NCI-H748 treated with DMSO at 0.1 percent for 48 hours (cell line): ENCODE measurements at places on chromosomes 7 and 10.

DNA sequence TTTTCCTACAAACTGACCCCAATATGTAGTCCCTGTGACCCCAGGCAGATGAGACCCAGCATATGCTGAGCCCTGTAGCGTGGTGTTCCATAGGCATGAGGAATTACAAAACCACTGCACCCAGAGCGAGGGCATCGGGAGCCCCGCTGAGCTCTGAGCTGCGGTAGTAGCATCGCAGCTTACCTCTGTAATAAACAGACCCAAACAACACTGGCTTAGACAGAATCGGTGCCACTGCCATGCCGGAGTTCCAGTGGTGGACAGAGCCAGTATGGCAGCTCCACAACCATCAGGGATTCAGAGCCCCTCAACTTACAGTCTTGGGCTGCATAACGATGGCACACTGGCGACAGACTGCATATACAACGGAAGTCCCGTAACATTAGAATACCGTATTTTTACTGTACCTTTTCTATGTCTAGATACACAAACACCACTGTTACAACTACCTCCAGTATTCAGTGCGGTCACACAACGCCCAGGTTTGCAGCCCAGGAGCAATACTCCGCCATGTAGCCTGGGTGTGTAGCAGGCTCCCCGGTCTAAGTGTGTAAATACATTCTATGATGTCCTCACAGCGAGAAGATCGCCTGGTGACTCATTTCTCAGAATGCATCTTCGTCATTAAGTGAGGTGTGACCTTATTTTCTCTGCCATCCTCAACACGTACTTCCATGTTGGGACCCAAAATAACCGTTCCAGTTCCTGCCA is 68.8 kb downstream of the PROSER2 start:
- DNase-seq, result no peak

- peak; percentile 69 for DNase-seq
These were observed at the start of gene PLEKHA1 for GRCh38 chr10:122374237-122374858. Gene PLEKHA1, plus strand, starts transcription at chr10:122374708. Its CDS starts 18,493 bp downstream, at chr10:122393201.

GRCh38 chr10:17609523-17610079 is 7.6 kb downstream of the HACD1 start:
- no peak for DNase-seq

- DNase-seq, result no peak
These were observed 9.8 kb downstream of the VSIR start for GRCh38 chr10:71763352-71764127.

DNA sequence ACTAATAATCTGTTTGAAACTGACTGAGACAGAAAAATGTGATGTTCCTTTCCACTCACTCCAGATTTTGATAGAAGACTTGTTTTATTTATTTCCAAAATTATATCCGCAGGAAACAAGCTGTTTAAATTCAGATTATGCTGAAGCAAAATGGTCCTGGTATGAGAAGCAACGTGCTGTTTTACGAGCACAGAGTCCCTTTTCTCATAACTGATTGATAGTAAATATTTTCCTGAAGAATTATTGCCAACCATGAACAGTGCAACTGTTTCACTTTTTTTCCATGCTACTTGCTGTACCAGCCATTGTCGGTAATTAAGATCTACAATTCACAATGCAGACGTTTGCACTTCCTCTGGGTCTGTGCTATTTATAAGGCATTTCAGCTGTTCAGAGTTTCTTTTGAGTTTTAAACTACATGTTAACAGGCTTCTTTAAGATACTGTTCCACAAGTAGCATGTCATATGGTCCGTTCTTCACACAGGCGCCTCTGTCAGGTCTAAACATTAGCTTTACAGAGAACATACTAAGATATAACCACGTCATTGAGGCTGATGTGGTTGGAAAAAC is 103.8 kb downstream of the POLL start:
- DNase-seq, result no peak

DNA sequence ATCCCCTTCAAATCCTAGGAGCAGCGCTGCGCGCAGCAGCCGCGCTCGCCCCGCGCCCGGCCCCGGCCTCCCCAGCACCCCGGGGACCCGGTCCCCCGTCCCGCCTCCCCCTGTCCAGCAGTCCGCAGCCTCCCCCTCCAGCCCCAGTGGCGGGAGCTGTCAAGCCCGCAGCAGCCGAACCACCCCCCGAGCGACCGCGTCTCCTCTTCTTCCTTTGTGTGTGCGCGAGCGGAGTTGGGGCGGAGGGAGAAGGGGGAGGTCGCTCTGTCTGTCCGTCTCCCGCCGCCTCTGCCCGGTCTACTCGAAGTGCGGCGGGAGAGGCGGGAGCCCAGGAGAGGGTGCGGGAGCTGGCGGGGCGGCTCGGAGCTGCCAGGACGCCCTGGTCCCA is 375 bp upstream of the CHN2 start:
- no peak for DNase-seq

GRCh38 chr7:90345595-90346335 is 751 bp upstream of the GTPBP10 start:
- no peak for DNase-seq

DNA sequence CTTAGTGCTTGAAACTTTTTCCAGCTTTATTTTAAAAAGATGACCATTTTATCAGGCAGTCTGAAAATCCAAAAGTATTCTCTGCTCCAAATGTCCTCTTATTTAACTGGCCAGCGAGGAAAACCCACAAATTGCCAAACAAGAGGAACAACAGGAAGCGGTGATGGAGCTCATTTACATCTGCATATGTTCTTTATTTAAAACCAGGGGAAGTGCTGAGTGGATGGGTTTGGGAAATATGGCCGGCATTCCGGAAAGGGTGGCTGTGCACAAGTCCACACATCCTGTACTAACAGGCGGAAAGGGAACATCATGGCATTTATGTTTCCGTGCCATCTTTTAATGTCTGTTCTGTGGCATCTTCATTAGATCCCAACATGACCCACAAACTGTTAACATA is 974.5 kb downstream of the LRMDA start:
- DNase-seq, result no peak

GRCh38 chr7:32868116-32868515 is 23.4 kb downstream of the KBTBD2 start:
- DNase-seq, result no peak

DNA sequence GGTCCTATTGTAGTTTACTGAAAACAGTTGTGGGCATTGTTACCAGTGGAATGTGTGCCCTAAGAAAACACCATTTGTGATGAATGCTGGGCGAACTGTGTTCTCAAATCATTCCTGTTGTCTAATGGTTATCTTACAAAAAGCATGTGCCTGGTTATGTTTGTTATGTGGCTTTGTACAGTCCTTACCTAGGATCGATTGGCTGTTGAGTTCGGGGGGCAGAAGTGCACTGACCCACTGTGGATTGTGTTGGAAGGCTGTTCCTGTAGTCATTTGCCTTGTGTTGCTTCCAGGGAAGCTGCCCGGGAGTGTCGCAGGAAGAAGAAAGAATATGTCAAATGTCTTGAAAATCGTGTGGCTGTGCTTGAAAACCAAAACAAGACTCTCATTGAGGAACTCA is 84.3 kb downstream of the CREM start:
- DNase-seq, result no peak

GRCh38 chr7:12764458-12764891 is 77.0 kb downstream of the ARL4A start:
- no peak for DNase-seq

DNA sequence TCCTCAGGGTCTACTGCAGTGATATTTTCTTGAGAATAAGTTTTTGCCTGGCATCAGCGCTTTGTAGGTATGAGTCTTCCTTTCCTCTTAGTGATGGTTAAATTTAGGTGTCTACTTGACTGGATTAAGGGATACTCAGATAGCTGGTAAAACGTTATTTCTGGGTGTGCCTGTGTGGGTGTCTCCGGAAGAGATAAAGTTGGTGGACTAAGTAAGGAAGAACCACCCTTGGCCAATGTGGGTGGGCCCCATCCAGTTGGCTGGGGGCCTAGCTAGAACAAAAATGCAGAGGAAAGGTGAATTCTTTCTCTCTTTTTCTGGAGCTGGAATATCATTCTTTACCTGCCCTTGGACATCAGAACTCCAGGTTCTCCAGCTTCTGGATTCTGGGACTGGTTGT is 138.8 kb downstream of the ADCYAP1R1 start:
- DNase-seq, result no peak

DNA sequence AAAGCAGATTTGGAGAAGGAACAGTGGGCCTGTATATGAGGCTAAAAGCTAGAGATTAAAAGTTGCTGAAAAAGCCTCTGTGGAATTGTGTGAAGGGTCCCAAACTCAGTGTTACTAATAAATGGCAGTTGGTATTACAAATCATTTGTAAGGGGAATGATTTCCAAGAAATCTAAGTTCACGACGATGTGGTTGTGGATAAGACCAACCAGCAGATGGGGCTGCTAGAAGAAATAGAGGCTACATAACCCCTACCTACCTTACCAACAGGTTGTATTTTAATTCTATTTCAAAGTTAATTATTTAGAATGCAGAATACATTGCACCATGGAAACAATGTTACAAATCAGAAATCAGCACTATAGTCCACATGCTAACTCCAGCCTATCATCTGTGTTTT is 377.1 kb downstream of the HPSE2 start:
- DNase-seq, result no peak

DNA sequence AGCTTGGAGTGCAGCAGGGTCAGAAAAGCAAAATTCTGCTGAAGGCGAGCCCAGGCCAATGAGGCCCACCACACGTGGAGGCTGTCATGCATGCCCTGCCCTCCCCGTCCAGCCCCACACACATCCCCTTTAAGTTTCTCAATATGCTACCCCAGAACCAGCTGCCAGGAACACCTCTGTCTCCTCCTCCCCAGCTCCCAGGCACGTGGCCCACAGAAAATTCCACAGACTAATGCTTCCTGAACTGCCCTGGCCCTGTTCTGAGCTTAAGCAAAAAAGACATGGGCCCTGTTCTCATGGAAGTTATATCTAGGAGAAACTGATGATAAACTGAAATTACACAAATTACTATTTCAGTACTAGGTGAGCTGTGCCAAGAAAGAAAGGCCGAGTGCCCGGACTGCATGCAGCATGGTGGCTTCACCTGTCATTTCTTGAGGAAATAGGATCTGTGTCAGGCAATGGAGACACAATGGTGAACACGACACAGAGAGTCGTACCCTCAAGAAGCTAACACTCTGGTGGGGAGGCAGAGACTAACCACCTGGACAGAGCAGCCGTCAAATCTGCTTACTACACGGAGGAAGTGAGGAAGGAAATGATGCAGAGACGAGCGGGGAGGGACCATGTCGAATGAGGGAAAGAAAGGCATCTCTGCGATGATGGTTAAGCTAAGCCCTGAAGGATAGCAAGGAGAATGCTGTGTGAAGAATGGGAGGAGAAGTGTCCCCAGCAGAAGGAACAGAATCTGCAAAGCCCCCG is 44.5 kb downstream of the PODXL start:
- no peak for DNase-seq

GRCh38 chr7:44633254-44634186 is 27.1 kb downstream of the OGDH start:
- no peak for DNase-seq

DNA sequence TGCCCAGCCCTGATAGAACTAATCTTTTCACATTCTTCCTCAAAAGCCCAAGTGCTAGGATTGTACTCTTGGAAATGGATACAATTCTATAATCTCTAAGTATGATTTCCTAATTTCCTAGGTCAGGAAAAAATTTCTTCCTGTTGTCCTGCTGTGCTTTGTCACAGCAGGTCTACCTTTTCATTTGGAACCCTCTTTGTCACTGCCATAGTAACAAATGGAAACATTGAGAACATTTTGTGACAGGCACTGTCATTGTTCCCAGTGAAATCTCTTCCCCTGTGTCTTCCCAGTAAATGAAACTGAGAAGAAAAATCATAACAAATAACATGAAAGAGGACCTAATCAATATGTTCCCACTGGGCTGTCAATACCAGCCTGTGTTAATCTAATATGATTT is 150.9 kb upstream of the KAT6B start:
- DNase-seq, result no peak

DNA sequence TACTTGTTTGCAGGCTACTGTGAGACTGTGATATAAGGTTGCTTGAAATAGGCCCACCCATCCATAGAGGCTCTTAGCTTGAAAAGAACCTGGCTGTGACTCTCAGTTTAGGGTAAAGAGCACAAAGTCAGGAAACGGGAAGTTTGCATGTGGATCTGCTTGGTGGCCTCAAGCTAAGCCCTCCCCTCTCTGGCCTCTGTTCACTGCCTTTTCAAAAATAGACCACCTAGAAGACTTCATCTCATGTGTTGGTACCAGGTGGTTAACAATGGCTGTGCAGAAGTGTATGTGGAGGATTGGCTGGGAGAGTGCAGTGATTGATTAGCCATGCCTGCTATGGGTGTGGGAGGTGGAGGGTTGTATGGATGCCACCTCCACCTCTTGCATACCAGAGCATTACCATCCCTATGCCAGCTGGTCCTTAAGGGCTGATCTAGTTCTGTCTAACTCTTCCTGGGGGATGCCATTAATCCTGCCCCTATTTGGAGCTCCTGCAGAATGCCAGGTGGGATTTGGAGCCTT is 122.0 kb downstream of the ZMIZ1 start:
- no peak for DNase-seq

GRCh38 chr7:48048113-48048512 is 12.8 kb downstream of the C7orf57 start:
- no peak for DNase-seq

GRCh38 chr10:13654846-13655245 is 68.1 kb downstream of the PRPF18 start:
- DNase-seq, result no peak

- no peak for DNase-seq
These were observed 303.8 kb upstream of the LRRTM3 start for GRCh38 chr10:66622050-66622449.

DNA sequence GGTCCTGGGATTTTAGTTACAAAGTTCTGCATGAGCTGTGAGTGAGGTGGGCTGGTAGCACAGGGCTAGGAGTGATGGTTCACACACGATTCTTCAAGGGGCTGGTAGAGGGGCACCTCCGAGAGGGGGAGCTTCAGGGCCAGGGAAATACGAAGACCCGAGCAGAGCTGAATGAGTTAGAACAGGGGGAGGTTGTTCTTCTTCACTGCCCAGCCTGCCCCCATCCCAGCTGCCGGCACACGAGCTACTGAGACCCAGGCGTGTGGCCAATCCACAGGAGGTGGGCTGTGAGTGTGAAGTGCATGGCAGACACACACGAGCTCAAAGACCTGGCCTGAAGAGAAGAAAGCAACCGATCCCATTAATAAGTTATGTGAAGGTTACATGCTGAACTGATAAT is 256.2 kb upstream of the ZNF32 start:
- DNase-seq, result no peak

GRCh38 chr10:18703521-18703920 is 44.3 kb downstream of the ARL5B start:
- DNase-seq, result no peak

DNA sequence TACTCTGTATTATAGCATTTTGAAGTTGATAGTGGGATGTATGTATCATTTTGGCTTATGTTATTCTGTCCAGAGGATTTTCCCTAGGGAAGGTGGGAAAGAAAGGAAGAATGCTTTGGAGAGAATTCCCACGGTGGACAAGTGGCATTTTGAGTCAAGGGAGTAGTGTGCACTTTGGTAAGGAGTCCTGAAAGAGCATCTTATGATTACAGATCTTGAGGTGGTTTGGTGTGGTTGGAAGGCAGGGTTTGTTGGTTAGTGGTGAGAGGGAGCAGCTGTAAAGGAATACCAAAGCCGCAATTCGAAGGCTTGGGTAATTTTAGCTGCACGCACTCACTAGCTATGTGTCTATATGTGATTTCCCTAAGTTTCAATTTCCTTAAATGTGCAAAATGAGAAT is 16.1 kb downstream of the CCSER2 start:
- DNase-seq, result no peak
